RCC 7860 (cell line): ENCODE measurements at places on chromosomes 4 and X.

- DNase-seq = no peak
Observed at GRCh38 chr4:140047017-140047640, 106.9 kb downstream of the MAML3 start.

GRCh38 chr4:25755911-25756310 is 100.3 kb downstream of the SLC34A2 start:
- DNase-seq = no peak

DNA sequence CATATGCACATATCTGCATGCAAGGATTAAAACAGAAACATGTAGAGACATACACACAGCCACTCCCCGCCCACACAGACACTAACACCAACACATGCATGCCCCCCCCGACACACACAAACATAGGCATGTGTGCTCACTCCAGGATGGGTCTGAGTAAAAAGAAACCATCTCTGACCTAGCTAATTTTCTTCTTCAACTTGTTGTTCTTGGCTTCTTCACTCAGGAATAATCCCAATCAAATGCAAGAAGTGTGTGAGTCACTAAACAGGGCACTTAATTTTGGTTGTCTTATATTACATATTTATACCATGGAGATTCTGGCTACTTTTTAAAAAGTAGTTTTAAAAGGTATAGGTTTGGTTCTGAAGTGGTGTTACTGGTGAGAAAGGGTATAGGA is 28.3 kb downstream of the ENOX2 start:
- no peak for DNase-seq

- peak; percentile 76 for DNase-seq
Observed at GRCh38 chr4:76194325-76194724, 19.3 kb downstream of the SCARB2 start.
